ENCODE measurements at places on chromosomes 3 and 15. TPM values are rescaled to one million over a fixed set of nuclear protein-coding genes. Genes with fewer than 3 reads are reported as not detected.

DNA sequence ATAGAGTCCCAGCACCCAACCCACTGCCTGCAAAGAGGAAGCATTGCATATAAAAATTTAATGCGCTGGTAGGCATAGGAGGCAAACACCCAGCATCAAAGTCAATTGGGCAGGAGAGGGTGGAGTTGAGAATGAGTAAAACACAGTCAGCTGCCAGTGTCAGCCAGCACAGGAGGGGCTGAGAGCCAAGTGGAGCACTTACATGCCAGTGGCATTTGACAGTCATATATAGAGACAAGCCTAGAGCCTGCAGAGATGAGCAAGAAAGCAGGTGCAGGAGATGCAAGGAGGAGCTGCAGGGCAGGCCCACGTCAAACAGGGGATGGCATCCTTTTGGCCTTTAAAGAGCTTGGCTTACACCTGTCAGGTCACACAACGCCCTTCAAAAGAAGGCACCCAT lies 27.6 kb upstream of the ZFAND6 start:
- H3K27ac ChIP-seq: no peak overlapping the region
- H3K4me1 ChIP-seq: no peaks in the 10 kb centered on the region

DNA sequence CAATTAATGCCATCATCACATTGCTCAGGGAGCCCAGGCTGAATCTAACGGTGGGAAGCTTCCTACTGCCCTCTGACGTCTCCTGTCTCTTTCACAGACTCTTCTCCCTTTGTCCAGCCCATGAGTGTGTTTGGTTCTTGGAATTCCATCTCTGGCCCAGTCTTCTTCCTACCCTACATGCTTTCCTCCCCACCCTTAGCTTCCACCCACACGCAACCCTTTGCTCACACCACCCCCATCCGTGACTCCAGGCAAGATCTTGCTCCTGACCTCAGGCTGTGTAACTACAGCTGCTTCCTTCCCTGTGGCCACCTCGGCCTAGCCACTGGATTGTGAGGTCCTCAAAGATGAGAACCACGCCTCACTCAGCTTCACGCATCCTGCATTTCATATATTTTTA lies 72.3 kb upstream of the THBS1 start:
- DNase-seq: no peak
- H3K27ac ChIP-seq: no peak overlapping the region
- no peaks in the 10 kb centered on the region for H3K36me3 ChIP-seq
- no peaks in the 10 kb centered on the region for H3K27me3 ChIP-seq
- no peaks in the 10 kb centered on the region for H3K4me1 ChIP-seq

PTH1R gene
- 29.9 TPM for total RNA-seq

- no peak for DNase-seq
- no peak overlapping the region for H3K4me3 ChIP-seq
- H3K36me3 ChIP-seq: no peaks in the 10 kb centered on the region
- no peaks in the 10 kb centered on the region for H3K27me3 ChIP-seq
These were observed 15.0 kb upstream of the THUMPD3 start for GRCh38 chr3:9347887-9348286.

DNA sequence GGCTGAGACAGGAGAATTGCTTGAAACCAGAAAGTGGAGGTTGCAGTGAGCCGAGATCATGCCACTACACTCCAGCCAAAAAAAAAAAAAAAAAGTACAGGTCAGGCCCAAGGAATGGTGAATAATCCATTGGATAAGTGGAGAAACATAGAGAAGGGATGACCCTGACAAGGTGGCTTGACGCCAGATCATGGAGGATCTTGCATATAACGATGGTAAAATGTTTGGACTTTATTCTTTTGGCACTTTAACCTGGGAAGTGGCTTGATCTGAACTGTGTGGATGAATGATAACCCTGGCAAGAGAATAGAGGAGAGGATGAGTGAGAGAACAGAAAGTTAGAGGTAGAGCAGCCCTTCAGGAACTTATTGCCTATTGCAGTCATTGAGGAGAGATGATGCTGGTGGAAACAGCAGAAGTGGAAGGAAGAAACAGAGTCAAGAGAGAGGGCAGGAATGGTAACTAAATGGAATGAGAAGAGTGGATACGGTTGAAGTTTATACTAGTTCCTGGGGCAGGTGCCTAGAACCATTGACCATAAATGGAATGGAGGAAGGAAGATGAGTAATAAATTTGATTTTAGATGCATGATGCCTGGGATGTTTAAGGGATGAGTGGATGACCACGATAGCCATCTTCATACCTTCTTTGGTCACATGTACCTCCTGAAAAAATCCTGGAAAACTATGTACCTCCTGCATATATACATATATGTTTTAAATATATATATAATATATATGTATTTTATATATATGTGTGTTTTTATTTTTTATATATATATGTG lies 57.8 kb downstream of the BLM start:
- H3K27ac ChIP-seq: no peak overlapping the region
- H3K4me3 ChIP-seq: no peak overlapping the region
- H3K27me3 ChIP-seq: no peaks in the 10 kb centered on the region
- H3K4me1 ChIP-seq: no peaks in the 10 kb centered on the region
- no peaks in the 10 kb centered on the region for H3K36me3 ChIP-seq

LRRC31 gene
- total RNA-seq: not detected

DNA sequence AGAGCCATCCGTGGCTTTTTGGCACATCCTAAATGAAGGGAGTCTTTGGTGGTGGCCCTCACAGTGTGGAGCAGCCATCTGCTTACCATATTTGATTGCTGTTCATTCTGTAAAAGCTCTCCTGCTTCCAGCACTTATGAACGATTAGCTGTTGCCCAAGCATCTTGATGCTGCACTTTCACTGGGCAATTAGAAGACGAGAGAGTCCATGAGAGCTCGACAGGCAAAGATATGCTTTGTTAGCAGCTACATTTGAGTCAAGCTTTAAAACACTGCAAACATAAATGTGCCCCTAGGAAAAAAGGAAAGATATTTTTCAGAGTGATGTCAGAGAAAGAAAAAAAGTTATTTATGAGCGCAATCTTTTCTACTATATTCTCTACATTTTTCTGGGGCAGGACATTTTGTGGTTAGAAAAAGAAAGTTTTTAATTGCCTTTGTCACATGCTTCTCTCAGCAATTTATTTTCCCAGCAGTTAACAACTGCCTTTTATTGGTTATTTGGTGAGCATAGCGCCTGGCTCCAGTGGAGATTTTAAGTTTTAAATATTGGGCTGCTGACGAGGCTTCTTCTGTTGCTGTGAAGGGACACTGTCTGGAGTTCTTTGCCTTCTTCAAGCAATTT lies 468.4 kb downstream of the C3orf38 start:
- H3K27ac ChIP-seq: no peak overlapping the region
- no peaks in the 10 kb centered on the region for H3K36me3 ChIP-seq
- H3K4me1 ChIP-seq: no peaks in the 10 kb centered on the region
- no peak overlapping the region for H3K4me3 ChIP-seq
- H3K27me3 ChIP-seq: no peaks in the 10 kb centered on the region

DNA sequence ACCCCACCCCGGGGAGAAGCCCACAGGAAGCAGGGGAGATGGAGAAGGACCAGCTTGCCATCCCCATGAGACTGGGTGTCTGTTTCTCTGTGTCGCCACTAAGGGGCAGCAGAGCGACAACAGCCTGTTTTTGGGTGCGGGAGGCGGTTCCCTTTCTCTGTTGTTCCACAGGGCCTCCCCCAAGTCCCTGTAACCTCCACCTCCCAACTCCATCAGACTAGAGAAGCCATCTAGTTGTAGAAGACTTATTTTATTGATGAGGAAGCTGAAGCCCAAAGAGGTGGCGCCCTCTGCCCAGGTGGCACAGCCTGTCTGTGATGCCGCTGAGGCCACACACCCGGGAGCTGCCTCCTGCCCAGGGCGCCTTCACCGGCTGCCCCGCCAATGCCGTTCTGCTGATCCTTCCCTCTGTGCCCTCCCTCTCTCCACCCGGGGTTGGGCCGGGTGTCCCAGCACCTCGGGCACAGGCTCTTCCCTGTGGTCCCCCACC lies 3.9 kb upstream of the CCDC9B start:
- H3K27me3 ChIP-seq: no peaks in the 10 kb centered on the region
- H3K4me1 ChIP-seq: no peaks in the 10 kb centered on the region
- H3K36me3 ChIP-seq: no peaks in the 10 kb centered on the region
- H3K27ac ChIP-seq: no peak overlapping the region

DNA sequence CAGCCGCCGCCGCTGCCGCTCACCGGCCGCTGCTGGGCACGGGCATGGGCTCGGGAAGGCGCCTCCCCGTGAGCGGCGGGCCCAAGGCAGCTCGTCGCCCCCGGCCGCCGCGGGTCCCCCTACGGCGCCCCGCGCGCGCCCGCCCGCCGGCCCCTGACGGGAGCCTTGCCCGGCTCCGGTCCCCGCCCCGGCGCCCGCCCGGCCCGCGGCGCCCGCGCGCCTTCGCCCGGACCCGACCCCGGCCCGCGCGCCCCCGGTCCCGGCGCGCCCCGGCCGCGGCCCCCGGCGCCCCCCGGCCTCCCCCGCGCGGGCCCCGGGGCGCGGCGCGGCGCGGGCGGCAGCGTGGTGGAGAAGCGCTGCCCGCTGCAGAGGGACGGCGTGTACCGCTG lies 177.7 kb downstream of the OR4M2 start:
- no peak overlapping the region for H3K4me3 ChIP-seq
- H3K27ac ChIP-seq: no peak overlapping the region
- H3K4me1 ChIP-seq: no peaks in the 10 kb centered on the region

GRCh38 chr3:184457329-184457728 lies 77.5 kb downstream of the CHRD start:
- no peak overlapping the region for H3K4me3 ChIP-seq
- H3K4me1 ChIP-seq: no peaks in the 10 kb centered on the region
- no peaks in the 10 kb centered on the region for H3K36me3 ChIP-seq
- H3K27ac ChIP-seq: no peak overlapping the region
- no peaks in the 10 kb centered on the region for H3K27me3 ChIP-seq

LIPC gene
- total RNA-seq: not detected

- no peak overlapping the region for H3K4me3 ChIP-seq
- H3K4me1 ChIP-seq: no peaks in the 10 kb centered on the region
- peak overlapping the region; percentile 28 for H3K27ac ChIP-seq
These were observed 3.3 kb downstream of the LYSMD4 start for GRCh38 chr15:99729920-99730319.

GOLGA8K gene
- total RNA-seq: not detected

GRCh38 chr3:128504963-128505730 lies 12.1 kb upstream of the GATA2 start:
- H3K36me3 ChIP-seq: no peaks in the 10 kb centered on the region

DNA sequence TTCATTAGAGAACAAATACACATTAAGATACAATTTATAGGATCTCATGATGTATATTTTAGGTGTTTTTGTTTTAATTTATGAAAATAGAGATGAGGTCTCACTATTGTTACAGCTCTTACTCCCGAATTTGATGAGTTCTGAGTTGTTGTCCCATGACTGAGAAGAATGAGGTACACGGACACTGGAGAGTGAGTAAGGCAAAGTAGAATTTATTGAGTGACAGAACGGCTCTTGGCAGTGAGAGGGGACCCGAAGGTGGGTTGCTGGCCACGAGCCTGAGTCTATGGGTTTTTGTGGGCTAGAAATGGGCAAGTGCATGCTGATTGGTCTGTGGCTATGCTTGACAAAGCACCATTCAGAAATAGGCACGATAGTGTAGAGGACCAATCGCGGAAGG lies 3.1 kb upstream of the RNF168 start:
- H3K4me1 ChIP-seq: no peaks in the 10 kb centered on the region
- no peak overlapping the region for H3K4me3 ChIP-seq
- no peaks in the 10 kb centered on the region for H3K36me3 ChIP-seq
- no peak overlapping the region for H3K27ac ChIP-seq

- H3K27ac ChIP-seq: no peak overlapping the region
- DNase-seq: no peak
- H3K4me1 ChIP-seq: no peaks in the 10 kb centered on the region
- no peak overlapping the region for H3K4me3 ChIP-seq
- no peaks in the 10 kb centered on the region for H3K27me3 ChIP-seq
These were observed 29.6 kb upstream of the TLE3 start for GRCh38 chr15:70127288-70127746.

GRCh38 chr3:185936814-185937688 lies 763 bp downstream of the TRA2B start:
- H3K27me3 ChIP-seq: no peaks in the 10 kb centered on the region
- no peaks in the 10 kb centered on the region for H3K36me3 ChIP-seq
- H3K27ac ChIP-seq: peak overlapping the region; percentile 100
- H3K4me3 ChIP-seq: peak overlapping the region; percentile 100
- peak; percentile 88 for DNase-seq

- no peak for DNase-seq
- no peaks in the 10 kb centered on the region for H3K36me3 ChIP-seq
- H3K4me3 ChIP-seq: no peak overlapping the region
- H3K27me3 ChIP-seq: no peaks in the 10 kb centered on the region
These were observed 542.7 kb upstream of the MDFIC2 start for GRCh38 chr3:70855149-70855548.

MEX3B gene
- total RNA-seq: 27.7 TPM

H1-8 gene
- total RNA-seq: not detected

VIPR1 gene
- 1.5 TPM for total RNA-seq

GRCh38 chr3:183327343-183327742 lies 74.3 kb downstream of the B3GNT5 start:
- no peaks in the 10 kb centered on the region for H3K36me3 ChIP-seq
- H3K4me1 ChIP-seq: no peaks in the 10 kb centered on the region
- no peak overlapping the region for H3K27ac ChIP-seq
- H3K27me3 ChIP-seq: no peaks in the 10 kb centered on the region
- DNase-seq: no peak

SFMBT1 gene
- total RNA-seq: 18.9 TPM

SH3GL3 gene
- 2.0 TPM for total RNA-seq

- DNase-seq: no peak
- H3K36me3 ChIP-seq: no peaks in the 10 kb centered on the region
- no peaks in the 10 kb centered on the region for H3K4me1 ChIP-seq
- no peaks in the 10 kb centered on the region for H3K27me3 ChIP-seq
- H3K4me3 ChIP-seq: no peak overlapping the region
- no peak overlapping the region for H3K27ac ChIP-seq
These were observed 165.1 kb downstream of the APBA2 start for GRCh38 chr15:29050870-29051269.

HYKK gene
- 28.5 TPM for total RNA-seq

- no peaks in the 10 kb centered on the region for H3K27me3 ChIP-seq
- no peaks in the 10 kb centered on the region for H3K36me3 ChIP-seq
- no peaks in the 10 kb centered on the region for H3K4me1 ChIP-seq
These were observed 324.7 kb upstream of the RARB start for GRCh38 chr3:25103391-25103790.
